Osteocyte (in vitro differentiated cells): ENCODE measurements at places on chromosomes 13 and 19. TPM values are rescaled to one million over a fixed set of nuclear protein-coding genes. Genes with fewer than 3 reads are reported as not detected.
A peak's percentile ranks its signal among the peaks of the same experiment; 100 is the strongest.

DNA sequence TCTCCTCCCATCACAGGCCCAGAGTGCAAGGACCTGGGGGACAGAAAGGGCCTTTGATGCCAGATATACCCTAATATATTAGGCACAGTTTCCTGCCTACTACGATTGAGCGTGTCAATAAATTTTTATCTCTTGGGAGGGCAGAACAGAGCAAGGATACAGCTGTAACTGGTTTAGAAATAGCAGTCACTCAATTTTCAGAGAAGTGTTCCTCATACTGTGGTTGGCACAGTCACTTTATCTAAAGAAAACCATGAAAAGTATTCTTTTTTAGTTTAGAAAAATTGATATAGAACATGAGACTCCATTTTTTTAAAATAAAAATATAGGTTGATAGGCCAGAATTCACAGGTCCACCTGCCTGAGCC lies 460 bp upstream of the ZNF155 start:
- no peak for DNase-seq

DNA sequence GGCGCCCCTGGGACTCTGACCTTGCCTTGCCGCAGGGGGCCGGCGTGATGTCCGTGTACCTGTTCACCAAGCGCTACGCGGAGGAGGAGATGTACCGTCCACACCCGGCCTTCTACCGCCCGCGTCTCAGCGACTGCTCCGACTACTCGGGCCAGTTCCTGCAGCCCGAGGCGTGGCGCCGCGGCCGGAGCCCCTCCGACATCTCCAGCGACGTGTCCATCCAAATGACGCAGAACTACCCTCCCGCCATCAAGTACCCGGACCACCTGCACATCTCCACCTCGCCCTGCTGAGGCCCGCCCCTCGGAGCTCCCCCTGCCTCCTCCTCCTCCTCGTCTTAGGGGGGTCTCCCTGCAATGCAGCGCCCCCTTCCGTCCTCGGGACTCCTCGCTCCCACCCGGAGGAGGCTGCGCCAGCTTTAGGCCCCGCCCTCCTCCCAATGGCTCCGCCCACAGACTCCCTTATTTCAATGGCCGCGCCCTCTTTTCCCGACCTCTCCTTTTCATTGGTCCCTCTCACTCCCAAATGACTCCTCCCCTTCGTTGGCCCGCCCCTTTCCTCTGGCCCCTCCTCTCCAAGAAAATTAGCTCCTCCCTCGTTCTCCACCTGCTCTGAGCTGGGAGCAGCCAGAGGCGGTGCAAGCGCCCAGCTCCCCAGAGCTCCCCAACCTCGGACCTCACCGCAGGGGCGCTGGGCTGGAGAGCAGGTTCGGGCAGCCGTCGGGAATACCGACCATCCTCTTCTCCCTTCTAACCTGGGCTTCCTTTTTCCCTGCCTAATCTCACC lies 20.5 kb upstream of the CACNG8 start:
- no peak for DNase-seq

- no peak for DNase-seq
Observed at GRCh38 chr13:112690283-112690929, 568 bp downstream of the ATP11A start.

- no peak for DNase-seq
Observed at GRCh38 chr19:33216198-33216830, 9.3 kb downstream of the SLC7A10 start.

GRCh38 chr19:35295792-35296462 lies 4.0 kb downstream of the MAG start:
- DNase-seq = no peak

GRCh38 chr13:66128692-66129269 lies 1101.4 kb downstream of the PCDH9 start:
- no peak for DNase-seq

DNA sequence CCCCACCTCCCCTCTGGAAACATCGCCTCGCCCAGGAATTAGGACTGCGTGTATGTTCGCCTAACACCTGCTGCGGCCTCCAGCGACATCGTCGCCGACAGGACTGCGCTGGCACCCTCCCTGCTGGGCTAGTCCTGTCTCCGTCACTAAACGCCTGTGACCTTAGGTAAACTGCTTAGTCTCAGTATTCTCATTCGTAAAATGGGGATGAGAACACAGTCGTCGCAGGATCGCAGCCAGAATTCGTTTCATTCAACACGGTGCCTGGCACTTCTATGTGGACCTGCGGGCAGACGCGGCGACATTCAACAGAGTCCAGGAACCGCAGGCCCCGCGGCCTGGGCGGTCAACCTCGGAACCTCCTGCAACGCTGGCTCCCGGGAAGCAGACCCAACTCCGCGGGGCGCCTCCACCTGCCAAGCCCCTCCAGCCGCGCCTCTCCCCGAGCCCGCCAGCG lies 485 bp downstream of the CRYL1 start:
- DNase-seq = no peak

- DNase-seq = no peak
Observed at GRCh38 chr13:114145256-114145655, 12.8 kb upstream of the RASA3 start.

DNA sequence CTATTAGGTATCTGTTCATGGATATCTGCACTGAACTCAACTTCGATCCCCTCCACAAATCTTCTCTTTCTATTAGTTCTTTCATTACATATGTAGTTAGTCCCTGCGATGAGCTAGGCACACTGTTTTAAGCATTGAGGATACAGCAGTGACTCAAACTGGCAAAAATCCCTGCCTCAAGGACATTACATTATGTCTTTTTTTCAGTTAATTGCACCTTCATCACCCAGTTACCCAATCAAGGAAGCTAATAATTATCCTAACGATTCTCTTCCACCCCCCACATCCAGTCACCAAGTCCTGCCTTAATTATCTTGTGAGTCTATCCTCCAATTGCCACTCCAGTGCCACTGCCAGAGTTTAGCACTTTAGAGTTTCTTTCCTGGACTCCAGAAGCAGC lies 89.3 kb downstream of the C13orf42 start:
- no peak for DNase-seq

DNA sequence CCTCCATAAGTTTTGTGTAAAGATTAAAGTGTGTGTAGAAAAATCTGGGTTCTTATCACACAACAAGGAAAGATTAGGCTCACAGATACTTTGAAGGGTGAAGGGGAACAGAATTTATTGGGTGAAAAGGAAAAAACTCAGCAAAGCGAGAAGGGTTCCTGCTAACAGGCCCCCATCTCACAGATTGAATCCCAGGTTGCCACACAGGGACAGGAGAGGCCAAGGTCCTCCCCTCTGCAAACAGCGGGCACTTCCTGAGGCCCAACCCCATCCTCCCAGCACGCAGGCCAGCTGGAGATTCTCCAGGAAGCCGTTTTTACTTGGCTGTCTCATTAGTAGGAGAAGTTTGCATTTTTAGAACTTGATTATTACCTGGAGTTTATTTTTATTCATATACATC lies 15.2 kb upstream of the ERCC5 start:
- no peak for DNase-seq

DNA sequence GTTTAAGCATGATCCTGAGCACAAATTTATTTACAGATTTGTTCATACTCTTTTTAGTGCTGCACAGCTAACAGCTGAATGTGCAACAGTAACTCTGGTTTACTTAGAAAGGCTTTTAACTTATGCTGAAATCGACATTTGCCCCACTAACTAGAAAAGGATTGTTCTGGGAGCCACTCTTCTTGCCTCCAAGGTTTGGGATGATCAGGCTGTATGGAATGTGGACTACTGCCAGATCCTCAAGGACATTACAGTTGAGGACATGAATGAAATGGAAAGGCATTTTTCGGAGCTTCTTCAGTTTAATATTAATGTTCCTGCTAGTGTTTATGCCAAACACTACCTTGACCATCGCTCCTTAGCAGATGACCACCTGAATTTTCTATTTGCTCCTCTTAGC lies 16.0 kb downstream of the ZNF100 start:
- no peak for DNase-seq

GRCh38 chr13:40407567-40407966 lies 258.9 kb downstream of the FOXO1 start:
- no peak for DNase-seq

DNA sequence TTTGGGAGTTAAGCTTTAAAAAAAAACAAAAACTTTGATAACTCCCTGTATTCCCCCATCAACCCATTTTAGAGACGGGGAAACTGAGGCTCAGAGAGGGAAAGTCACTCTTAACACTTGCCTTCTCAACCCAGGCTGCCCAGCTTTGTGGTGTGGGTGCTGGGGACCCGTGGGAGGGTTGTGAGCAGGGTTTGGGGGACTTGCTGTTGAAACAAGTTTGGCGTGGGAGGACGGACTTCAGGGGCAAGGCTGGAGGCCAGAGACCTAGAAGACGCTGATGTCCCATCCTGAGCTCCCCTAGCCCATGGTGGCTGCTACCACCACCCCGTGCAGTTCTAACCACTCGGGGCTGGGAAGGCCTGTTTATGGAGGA lies 747 bp upstream of the CACTIN start:
- DNase-seq = no peak

GRCh38 chr13:29892151-29892550 lies 41.7 kb upstream of the UBL3 start:
- no peak for DNase-seq

DNA sequence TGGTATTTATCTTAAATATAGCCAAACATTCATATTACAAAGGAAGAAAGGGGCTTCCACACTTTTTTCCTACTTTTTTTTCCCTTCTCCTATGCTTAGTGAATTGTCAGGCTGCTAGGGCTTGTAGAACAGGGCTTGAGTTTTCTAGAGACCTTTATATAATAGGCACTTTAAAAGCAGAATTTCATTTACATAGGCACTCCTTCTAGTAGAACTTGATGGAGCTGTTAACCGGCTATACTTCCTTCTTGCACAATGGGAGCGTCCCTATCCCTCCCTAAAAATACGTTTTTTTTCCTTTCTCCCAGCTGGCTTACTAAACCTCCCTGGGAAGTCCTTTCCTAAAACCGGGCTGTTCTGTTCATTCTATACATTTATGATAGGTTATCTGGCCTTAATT lies 1.1 kb downstream of the TRIM13 start:
- no peak for DNase-seq

DNA sequence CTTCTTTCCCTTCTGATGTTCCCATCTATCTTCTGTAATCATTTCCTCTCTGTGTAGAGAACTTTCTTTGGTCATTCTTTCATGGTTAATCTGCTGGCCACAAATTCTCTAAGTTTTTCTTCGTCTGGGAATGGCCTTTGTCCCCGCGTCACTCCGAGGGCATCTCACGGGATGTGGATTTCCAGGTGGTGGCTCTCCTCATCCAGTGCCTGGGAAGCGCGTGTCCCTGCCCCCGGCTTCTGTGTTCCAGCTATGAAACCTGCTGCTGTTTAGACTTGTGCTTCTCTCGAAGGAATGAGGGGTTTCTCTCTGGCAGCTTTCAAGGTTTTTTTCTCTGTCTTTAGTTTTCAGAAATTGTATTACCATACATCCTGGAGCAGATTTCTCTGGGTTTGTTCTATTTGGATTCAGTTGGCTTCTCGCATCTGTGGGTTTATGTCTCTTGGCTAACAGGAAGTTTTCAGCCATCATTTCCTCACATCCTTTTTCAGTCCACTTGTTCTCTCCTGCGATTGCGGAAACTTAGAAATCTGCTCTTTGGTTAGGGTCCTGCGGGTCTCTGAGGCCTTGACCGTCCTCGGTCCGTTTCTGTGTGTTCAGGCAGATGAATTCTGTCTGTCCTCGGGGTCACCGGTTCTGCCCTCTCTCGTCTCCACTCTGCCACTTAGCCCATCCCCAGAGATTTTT lies 36.9 kb upstream of the DCUN1D2 start:
- peak; percentile 71 for DNase-seq

GRCh38 chr13:28538932-28539331 lies 44.0 kb upstream of the FLT1 start:
- no peak for DNase-seq

DNA sequence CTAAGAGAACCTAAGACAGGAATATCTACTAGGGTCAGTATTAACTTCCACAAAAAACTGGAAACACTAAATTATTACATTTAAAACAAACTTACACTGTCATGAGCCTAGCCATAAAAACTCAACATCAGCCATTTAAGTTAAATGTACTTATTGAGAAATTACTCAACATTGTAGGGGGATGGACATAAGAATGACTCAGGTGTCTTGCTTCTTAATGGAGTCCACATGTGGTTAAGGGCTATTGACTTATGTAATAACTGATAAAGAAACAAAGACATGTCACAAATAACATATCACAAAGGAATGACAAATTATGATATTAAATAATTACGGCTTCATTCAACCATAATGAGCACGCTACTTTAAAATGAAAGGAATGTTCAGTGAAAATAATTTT lies 36.2 kb downstream of the CLDN10 start:
- DNase-seq = no peak

DNA sequence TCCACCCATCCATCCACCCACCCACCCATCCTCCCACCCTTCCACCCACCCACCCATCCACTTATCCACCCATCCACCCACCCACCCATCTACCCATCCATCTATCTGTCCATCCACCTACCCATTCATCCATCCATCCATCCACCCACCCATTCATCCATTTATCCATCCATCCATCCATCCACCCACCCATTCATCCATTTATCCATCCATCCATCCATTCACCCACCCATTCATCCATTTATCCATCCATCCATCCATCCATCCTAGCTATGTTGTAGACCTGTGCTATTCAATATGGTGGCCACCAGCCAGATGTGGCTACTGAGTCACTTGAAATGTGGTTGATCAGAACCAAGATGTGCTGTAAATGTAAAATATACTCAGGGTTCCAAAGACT lies 5.1 kb downstream of the CAMSAP3 start:
- DNase-seq = no peak

DNA sequence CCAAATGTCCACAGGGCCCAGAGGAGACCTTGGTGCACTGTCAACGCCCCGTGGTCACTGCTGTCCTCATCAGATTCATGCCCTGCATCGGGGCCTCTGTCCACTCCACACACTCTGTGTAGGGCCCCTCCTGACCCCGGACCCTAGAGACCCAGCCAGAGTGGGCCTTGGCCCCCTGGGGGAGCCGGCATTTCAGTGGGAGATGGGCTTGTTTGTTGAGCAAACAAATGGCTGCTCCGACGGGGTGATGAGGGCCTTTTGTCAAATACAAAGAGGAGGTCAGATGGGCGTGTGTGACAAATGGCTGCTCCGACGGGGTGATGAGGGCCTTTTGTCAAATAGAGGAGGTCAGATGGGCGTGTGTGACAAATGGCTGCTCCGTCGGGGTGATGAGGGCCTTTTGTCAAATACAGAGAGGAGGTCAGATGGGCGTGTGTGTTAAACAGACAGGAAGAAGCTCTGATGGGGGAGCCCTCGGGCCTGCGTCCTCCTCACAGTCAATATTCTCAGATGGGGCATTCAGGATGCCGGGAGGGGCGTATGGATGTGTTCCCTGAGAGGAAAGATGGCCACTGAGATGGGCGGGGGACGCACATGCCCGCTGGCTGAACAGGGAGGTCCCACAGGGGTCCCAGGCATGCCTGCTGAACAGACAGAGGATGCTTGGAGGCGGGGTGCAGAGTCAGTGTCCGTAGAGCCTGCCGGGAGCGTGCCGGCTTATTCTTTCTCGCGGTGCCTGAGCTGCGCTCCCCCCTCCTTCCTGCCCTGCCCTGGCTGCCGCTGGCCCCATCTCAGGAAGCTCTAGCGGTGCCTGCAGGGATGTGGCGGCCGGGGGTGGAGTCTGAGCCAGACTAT lies 36.3 kb downstream of the SMIM24 start:
- no peak for DNase-seq

GRCh38 chr19:41357746-41358145 lies 4.0 kb upstream of the TGFB1 start:
- DNase-seq = no peak

GRCh38 chr13:48962281-48962680 lies 13.4 kb upstream of the FNDC3A start:
- DNase-seq = no peak

Gene ZNF136
- total RNA-seq = 10.4 and 12.9 TPM in 2 replicates

Gene CCDC70
- total RNA-seq = not detected in 2 replicates

Gene ZNF544
- total RNA-seq = 25.2 and 25.7 TPM in 2 replicates

Gene ZNF793
- 10.8 TPM in 2 replicates for total RNA-seq

Gene NKPD1
- total RNA-seq = 0.18 and 0.35 TPM in 2 replicates

Gene LILRA6
- total RNA-seq = not detected in 2 replicates

Gene C1QTNF9
- total RNA-seq = not detected in 2 replicates
